GM19239 (cell line): ENCODE measurements at places on chromosomes 13 and 19.

- DNase-seq: no peak
Observed at GRCh38 chr13:50149214-50149613, 134.0 kb downstream of the KCNRG start.

DNA sequence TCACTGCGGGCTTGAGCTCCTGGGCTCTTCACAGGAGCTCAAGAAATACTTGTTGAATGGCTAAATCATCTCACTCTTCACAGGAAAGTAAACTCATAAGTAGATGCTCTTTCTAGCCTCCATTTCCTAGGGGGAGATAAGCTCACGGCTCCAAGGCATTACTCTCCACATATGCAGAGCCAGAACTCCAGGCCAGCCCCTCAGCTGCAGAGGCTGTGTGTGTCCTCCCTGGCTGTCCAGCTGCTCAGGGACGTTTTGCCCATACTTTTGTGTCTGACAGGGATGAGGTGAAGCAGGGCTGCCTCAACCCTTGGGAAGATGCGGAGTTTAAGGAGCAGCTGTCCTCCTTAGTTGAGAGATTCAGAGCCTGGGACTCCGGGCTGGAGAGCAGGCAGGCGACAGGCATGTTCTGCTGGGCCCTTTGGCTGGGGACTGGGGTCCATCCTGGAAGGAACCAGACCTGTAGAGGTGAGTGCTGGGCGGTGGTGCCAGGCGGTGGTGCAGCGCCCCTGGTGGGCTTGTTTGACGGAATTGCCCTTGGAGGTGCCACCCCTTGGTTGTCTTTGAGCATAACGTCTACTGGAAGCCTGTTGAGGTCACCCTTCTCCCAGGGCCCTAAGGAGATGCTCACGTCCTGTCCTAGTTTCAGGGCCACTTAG, 20.5 kb upstream of the SLC15A1 start:
- DNase-seq: no peak

GRCh38 chr19:44988896-44989556, 12.2 kb upstream of the RELB start:
- DNase-seq: peak; percentile 83

DNA sequence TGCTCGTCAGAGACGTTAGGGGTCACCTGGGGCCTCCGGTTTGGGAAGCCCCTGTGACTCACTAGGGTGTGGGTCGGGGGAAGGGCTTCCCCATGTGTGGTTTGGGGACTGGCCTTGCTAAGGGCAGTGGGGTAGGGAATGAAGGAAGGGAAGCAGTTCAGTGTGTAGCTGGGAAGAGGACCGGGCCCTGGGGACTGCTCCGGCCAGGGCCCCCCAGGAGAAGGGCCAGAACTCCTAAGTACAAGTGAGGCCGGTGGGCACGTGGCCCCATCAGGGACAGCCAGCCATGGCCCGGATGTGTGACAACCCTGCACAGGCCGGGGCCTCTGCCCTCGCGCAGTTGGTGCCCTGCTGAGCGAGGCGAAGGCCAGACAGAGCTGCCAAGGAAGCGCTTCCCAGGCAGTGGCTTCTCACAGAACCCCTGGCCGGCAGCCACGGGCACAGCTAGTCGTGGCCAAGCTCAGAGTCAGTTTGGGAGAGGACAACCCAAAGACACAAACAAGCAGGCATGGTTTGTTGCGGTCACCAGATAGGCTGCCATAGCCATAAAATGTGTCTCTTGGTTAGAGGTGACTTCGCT, 25.7 kb downstream of the TEX29 start:
- DNase-seq: no peak

DNA sequence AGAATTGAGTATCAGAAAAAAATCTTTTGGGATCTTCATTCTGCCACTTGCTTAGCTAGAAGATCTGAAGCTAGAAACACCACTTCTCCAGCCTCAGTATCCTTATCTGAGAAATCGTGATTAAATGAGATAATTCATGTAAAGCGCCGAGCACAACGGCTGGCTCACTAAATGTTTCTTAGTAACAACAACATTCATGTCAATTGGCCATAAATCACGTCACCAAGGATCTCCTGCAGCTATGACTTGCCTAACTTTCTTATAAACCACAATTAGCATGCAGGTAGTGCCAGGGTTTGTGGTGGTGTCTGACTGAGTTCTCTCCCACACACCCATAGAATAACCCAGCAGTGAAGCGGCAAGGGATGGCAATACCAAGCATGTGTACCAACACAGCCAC, 501.3 kb downstream of the EFNB2 start:
- DNase-seq: no peak

GRCh38 chr13:52160506-52160905, 1.1 kb upstream of the NEK3 start:
- no peak for DNase-seq

GRCh38 chr13:73428137-73428536, 369.3 kb downstream of the KLF5 start:
- no peak for DNase-seq

GRCh38 chr13:54366728-54367127, 1338.1 kb downstream of the OLFM4 start:
- no peak for DNase-seq

- DNase-seq: no peak
Observed at GRCh38 chr13:113084094-113084942, 21.3 kb upstream of the F7 start.

DNA sequence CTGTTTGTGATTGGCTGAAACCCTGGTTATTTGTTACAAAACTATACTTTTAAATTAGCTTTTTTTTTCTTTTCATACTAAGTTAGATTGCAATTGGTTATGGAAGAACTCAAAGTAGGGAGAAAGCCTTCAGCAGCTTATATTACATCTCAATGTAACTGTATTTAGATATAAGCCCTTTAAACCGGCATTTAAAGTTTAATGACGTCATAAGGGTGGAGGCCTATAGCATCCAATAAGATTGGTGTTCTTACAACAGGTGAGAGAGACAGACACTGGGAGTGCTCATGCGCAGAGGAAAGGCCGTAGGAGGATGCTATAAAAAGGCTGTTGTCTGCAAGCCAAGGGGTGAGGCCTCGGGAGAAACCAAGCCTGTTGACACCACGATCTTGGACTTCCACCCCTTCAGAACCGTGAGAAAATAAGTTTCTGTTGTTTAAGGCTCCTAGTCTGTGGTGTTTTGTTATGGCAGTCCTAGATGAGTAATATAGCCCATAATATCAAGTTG, 1198.8 kb upstream of the SPRY2 start:
- DNase-seq: no peak
